NCI-H2171 (cell line): ENCODE measurements at places on chromosomes 6 and 20.

- DNase-seq, result no peak
Observed at GRCh38 chr6:114833211-114833610, 490.4 kb upstream of the HS3ST5 start.

DNA sequence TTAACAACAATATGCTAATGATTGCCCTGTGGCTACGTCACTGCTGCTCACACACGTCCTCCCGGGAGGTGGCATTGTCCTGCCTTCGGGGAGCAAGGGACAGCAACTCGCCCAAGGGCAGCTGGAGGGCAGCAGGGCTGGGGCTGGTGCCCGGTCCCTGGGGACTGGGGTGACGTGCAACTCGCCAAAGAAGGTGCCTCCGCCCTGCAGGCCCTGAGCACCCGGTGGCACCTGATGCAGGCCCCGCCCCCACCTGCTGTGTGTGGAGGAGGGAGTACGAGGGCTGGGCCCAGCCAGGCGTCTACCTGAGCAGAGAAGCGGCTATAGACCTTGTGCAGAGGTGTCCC is 64.8 kb upstream of the SLCO4A1 start:
- DNase-seq, result no peak

DNA sequence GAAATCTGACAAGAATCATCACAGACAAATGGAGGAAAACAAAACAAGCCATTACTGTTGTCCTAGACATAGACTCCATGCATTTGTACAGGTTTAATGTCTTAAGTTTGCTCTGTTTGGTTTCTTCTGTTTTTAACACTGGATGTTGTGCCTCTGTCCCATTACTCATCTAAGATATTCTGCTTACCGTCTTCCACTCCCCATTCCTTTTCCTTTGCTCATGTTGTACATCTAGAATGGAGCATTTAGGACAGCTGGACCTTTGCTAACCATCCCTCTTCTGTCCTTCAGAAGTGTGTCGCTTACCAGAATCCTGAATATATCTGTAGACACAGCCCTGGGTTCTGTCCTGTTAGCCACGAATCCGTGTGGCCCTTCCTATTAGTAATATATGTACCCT is 35.2 kb downstream of the RAB22A start:
- DNase-seq, result no peak

DNA sequence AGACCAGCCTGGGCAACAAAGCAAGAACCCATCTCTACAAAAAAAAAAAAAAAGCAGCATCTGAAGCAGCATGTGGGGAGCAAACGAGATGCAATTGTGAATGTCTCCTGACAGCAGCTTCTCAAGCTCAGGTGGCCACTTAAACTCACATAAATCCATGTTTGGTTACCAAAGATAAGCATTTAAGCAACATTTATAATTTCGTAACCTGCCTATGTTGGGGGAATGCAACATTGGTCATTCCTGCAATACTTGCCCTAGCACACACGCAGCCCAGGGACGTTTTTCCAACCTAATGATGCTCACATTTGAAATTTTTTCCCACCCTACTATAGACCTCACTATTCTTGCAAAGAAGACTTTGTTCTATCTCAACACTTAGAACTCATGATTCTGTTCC is 113.3 kb downstream of the ZFP64 start:
- no peak for DNase-seq

- no peak for DNase-seq
Observed at GRCh38 chr6:135488023-135488422, 9.5 kb downstream of the AHI1 start.

DNA sequence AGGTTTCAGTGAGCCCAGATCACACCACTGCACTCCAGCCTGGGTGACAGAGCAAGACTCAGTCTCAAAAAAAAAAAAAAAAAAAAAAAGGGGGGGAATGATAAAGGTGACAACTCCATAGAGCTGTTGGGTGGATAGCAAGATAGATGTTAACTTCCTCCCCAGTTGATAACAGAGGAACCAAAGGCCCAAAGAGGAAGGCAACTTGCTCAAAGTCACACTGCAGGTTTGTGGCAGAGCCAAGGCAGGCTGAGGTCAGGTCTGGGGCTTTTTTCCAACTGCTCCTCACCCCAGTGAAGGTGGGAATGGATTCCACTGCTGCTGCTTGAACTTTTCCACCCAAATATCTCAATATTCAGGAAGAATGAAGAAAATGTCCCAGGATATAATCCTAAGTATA is 26.7 kb downstream of the HCK start:
- DNase-seq, result no peak

DNA sequence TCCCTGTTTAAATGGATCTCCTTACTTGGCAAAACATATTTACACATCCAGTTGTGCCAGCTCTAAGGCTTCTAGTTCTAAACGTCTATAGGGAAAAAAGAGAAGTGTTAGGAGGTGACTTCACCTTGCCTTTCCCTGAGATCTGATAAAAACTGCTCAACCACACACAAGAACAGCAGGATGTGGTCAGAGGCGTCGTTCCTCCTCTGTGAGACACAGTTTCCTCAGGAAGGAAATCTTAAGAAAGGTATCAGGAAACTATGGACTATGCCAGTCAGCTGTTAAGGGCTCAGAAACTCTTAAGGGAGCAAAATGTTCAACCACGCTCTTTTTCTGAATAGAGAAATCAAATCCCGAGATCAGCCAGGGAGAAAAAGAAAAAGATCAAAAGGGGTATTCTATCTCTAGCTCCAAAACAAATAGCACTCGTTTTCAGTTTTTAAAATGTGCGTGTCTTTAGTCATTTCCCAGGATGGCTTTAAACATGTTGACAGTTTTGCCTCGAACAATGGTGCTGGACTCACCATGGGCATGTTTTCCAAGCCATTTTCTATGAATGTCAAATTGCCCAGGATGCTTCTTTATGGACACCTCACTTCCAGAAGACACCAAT is 154.5 kb downstream of the HACE1 start:
- no peak for DNase-seq

- DNase-seq, result no peak
Observed at GRCh38 chr6:11586117-11586516, 48.6 kb downstream of the TMEM170B start.

DNA sequence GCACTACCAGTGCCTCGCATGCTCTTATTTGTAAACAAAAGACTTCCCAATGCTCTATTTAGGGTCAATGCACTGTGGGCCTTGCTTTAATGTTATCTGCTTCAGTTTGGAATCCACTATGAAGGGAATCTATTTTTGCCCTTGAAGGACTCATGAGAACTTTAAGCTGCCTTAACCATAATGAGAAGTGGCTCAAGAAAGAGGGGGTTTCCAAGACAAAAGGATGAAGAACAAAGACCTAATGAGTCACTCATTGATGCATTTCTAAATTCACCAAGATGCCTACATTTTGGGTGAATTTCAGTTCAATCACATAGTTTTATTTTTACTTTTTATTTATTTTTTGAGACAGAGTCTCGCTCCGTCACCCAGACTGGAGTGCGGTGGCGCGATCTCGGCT is 228.2 kb downstream of the LY86 start:
- DNase-seq, result no peak

- no peak for DNase-seq
Observed at GRCh38 chr6:165298402-165298801, 11.0 kb downstream of the C6orf118 start.

DNA sequence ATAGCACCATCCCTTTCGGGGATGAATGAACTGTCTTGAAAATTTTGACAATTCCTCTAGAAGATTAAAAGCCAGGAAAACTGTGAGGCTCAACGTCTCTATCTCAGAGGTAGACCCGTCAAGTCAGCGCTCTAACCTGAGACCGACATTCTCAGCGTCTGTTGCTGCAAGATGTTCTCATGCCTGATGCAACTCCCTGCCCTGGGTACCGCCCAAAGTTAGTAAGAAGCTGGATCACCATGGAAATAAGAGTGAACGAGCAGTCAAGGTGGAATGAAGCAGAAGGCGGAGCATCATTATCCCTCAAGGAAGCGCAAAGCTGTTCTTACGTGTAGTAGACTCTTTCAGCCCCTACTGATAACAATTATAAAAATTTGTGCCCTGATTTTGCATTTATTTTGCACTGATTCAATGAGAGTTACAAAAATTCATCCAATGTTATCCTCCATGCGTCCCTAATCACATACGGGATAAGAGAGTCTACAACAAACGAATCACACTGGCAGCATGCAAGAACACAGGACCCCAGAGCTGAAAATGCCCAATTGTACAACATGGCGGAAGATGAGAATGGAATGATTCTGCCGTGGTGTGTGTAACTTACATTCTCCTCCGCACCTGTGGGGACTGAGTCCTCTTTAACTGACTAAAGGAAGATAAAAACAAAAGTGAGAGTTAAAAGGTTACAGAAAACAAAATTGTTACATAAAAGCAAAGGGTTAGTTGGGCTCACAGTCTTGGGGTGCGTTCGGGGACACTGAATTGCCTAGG is 95.4 kb downstream of the BCAS1 start:
- no peak for DNase-seq

DNA sequence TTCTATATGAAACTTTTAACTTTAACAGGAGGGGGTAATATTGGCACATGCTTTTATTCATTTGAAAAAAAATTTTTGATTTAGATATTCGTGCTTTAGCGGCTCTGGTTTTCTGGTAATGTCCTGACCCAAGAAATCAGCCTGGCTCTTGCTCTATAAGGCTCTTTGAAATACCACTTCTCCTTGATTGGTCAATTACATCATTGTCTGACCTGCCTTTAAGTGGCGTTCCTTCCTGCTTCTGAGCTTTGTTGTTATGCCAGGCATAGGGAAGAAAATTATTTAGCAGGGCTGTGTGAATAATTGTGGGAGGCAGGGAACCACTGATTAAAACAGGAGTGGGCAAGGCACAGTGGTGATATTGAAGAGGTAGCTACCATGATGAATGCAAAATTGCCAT is 3.9 kb downstream of the RNF144B start:
- no peak for DNase-seq

DNA sequence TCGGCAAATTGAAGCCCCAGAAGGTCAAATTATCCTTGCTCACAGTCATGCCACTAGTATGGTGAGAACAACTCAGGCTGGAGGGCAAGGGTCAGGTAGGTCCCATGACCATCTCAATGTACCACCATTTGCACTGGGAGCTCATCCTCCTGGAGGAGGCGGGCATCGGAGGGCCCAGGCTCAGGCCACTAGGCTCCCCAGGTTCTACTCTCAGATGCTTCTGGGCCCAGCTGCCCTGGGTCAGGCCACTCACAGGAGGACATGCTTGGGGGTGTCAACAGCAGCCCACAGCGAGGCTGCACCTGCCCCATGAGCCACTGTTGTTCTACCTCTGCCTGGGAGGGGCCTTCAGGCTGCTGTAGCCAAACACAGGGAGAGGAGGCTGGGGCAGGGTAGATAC is 39.1 kb downstream of the NFATC2 start:
- no peak for DNase-seq

- DNase-seq, result no peak
Observed at GRCh38 chr20:62839261-62839660, 22.4 kb downstream of the TCFL5 start.

DNA sequence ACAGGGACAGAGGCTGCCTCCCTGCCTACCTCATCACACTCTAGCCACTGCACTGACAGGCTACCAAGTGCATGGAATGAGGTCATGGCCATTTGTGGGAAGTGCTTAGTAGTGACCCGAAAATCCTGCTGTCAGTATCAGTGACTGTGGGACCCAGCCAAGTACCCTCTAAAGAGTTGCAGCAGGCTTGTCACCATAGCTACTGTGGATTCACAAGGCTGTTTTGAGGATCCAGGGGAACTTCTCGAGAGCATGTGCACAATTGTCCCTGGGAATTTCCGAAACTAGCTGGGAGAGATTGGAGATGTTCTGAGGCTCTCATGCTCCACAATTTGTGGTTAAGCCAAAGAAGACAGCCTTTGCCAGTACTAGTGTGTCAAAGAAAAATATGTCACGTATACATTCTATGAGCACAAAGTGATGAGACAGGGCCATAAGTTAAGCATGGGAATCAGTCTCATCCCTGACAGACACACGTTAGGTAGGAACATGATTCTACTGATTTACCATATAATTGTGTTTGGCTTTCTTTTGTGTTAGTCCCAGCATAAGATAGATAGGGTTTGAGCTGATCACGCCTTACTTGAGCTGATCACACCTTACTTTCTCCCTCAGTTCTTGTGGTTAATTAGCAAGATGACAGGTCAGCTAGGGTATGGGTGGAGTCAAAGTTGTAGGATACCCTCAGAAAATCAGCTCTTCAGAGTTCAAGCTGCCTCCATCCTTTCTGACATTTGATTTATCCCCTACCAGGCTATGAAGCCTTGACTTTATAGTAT is 42.6 kb upstream of the TMEM170B start:
- no peak for DNase-seq

DNA sequence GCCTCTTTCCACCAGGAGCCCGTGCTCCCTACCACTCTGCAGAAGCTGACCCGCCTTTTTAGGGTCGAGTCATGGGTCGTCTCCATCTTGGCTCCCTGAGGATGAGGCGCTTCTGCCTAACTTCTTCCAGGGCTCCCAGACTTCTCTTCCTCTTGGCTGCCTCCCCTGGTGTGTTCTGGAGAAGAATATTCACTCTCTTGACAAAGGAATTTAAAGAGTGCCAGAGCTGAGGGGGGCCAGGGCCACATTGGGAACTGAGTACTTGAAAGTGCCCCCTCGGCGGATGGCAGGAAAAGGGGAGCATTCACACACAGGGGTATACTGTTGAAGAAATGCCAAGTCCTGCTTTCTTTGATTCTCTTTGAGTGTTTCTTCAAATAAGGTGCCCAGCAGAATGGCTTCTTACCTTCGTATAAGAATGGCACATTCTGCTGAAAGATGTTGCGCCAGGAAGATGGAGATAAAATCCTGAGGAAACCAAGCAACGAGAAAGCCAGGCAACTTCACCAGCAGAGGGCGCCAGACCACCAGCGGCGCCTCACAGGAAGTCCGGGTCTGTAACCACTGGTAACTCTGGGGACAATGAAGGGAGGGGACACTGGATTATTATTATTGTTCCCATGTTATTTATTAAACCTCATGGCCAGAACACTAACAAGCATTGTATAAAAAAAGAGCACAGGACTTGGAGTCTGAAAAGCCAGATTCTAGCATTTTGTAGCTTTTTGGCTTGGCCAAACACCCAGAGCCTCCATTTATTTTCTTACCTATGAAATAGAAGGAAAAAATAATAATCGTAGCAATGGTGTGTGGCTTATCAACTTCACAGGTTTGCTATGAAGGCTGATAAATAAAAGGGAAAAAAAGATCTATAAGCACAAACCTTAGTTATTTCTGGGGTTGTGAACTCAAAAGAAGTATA is 176.7 kb downstream of the HACE1 start:
- DNase-seq, result peak; percentile 19
